Activated naive CD4-positive, alpha-beta T cell treated with anti-CD3 and anti-CD28 coated beads, Interleukin-2, amount 50 U/mL, for 72 hours (primary cell): ENCODE measurements at places on chromosomes 16 and 17. TPM values are rescaled to one million over a fixed set of nuclear protein-coding genes. Genes with fewer than 3 reads are reported as not detected.

DNA sequence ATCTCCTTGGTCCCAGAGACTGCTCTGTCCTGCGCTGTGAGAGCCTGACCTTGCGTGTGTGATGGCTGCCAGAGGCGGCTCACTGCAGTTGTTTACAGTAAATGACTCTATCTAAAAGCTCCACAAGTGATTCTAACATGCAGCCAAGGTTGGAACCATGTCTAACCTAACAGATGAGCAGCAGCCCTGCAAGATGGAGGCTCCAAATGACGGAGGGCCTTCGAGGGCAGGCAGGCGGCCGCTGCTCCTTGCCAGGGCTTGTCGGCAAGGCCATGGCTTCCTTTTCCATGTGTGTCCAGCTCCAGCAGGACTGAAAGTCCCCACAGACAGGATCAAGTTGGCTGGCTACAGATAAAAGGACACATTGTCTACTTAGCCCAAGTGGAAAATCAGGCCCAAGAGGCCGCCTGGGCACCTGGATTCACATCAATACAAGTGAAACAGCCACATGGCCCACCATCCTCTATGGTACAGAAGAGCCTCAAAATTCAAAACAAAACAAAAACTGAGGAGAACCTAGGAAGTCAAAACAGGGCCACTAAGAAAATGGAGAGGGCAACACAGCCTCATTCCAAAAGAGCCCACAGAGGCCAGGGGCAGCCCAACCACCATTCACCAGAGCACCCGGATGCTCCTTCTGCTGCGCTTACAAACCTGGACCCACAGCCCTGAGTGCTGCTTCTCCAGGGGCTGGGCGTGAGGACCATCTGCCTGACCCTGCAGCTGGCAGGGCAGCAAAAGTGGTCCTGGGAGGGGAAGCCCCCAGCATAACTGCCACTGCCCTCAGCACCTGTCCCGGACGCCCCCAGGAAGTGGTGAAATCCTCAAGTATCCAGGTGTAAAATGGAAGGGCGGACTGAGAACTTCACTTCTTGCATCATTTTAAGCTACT lies 65.0 kb downstream of the AMFR start:
- peak; percentile 21 for DNase-seq

DNA sequence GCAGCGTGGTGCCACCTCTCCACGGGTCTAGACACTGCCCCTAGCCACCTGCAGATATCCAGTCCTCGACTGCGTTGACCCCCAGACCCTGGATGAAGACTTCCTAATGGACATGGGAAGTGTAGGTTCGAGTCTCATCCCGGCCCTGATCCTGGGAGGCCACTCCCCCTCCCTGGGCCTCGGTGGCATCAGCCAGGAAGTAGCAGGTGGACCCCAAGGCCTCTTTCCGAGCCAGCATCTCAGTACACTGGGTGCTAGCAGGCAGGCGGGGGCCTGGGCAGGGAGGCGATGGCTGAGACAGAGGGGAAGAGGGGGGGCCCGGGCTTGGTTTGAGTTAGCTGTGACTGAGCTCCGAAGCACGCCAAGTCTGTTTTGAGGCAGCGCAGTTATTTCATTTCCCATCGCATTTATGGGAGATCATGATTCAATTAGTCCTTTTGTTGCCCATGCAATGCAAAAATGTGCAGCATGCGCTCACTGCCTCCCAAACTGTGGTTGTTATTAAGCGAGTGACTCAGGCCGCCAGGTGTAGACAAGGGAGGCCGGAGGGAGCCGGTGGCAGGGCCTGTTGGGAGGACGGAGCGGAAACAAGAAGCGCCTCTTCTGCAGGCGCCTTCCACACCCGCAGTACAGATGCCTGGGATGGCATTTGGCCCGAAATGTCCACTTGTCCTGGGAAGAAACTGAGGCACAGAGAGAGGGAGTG lies 25.3 kb upstream of the ZNF469 start:
- DNase-seq = no peak

GRCh38 chr16:47395733-47396498 lies 64.9 kb downstream of the ITFG1 start:
- DNase-seq = no peak

GRCh38 chr16:49788986-49789385 lies 66.9 kb downstream of the ZNF423 start:
- DNase-seq = no peak

DNA sequence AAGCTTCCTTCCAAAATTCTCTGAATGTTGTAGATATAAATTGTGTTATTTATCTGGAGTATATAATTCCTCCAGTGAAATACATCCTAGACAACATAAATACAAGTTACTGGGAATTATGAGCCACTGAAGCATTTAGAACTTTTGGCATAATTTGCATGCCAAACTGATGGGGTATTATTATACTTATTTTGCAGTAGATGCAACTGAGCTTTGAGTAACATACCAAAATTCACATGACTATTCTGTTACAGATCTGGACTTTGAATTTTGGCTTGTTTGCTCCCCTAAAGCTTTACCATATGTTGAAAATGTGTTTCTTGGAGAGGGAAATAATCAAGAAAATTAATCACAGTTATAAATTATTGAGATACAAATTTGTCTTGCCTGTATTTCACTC lies 372.5 kb downstream of the CDH11 start:
- DNase-seq = no peak

DNA sequence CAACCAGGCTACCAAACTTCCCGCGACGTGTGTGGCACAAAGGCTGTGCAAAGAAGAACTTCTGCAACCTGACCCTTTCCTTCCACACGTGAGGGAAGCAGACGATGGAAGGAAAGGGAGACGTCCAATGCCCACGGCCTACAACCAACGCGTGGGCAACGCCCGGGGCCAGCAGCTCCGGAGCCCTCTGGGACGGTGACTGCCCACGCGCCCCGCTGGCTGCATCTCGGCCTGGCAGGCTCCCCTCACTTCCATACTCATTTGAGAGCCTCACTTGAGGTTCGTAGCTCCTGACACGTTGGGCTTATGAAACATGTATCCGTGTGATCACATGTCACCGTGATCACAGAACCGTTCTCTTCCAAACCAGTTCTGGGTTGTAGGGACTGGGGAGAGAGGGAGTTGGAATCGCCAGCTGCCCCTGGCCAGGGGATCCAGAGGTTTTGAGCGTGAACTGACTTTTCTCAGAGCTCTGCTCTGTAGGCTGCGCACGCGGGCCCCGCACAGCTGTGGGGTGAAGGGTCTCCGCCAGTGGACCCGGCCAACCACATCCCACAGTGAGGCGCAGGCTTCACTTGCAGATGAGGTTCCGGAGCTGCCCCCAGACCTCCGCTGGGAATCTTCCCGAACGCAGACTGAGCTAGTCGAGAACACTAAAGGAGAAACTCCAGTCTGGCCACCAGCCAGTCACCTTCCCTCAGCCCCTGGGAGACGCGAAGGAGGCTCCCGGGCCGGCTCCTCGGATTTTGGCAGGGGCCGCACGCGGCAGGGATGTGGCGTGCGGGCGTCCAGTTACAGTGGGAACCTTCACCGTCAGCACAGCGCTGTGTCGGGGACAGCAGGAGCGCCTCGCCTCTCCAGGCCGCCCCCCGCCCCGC lies 1.0 kb downstream of the LMF1 start:
- no peak for DNase-seq

DNA sequence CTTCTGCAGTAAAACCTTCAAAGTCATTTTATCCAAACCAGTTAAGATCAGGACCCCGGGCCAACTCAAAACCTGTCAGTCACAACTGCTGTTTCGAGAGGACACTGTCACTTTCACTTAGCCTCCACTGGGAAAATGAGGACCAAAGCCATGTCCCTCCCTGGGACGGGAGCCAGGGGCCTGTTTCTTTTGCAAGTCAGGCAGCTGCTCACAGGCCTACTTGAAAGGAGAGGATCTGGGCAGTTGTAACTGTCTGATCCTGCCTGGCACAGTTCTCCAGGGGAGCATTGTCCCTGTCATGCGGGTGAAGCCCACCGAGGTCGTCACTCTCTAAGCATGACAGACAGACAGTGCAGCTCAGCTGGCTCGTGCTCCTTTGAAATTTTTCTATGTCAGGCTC lies 276.2 kb downstream of the NPIPA8 start:
- DNase-seq = no peak

GRCh38 chr17:46028374-46028773 lies 29.3 kb downstream of the STH start:
- no peak for DNase-seq

- DNase-seq = peak; percentile 80
These were observed 1.1 kb downstream of the RAI1 start for GRCh38 chr17:17682293-17682736.

- no peak for DNase-seq
These were observed 23.8 kb downstream of the FAM222B start for GRCh38 chr17:28818819-28819221.

GRCh38 chr16:64311241-64311640 lies 810.6 kb downstream of the CDH11 start:
- no peak for DNase-seq

GRCh38 chr17:43917348-43918025 lies 10.2 kb upstream of the MPP2 start:
- peak; percentile 64 for DNase-seq

- DNase-seq = no peak
These were observed 47.1 kb upstream of the AKTIP start for GRCh38 chr16:53549970-53550690.

DNA sequence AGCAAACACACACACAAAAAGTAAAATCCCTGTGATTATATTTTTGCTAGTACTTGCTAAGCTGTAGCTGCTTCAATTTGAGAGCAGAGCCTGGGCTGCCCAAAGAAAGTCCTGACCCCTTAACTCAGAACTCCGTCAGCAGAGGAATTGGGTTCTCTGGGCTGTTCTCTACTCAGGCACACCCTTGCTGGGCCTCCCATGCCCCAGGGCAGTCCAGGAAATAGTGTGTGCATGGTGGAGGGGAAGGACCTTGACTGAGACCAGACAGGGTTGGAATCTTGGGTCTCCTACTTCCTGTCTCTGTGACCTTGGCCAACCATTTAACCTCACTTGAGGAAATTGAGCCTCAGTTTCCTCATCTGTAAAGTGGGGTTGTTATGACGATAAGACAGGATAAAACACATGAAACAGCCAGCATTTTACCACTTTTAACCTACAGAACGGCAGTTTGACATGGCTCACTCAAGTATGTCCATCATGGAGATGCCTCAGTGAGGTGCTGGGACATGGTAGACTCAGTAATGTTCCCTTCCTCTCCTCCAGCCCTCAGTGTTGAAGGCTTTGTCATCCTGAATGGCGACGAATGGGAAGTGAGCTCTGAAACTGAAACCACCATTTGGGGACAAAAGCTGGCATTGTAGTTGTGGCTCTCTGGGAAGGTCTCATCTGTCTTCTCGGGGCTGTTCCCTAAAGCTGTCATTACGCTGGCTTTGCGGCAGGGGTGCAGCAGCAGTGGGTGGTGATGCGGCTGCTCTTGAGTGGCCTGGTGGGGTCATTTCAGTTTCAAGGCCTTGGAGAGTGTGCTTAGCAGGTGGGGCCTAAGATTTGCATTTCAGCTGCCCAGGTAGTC lies 74.9 kb downstream of the CMIP start:
- no peak for DNase-seq

GRCh38 chr17:73069841-73070240 lies 22.6 kb downstream of the SLC39A11 start:
- no peak for DNase-seq

- no peak for DNase-seq
These were observed 169.5 kb upstream of the ZNF267 start for GRCh38 chr16:31704138-31704537.

- no peak for DNase-seq
These were observed 26.5 kb upstream of the SLC39A11 start for GRCh38 chr17:73118951-73119391.

GRCh38 chr16:86403541-86404163 lies 106.7 kb upstream of the FOXF1 start:
- DNase-seq = no peak

- DNase-seq = peak; percentile 76
These were observed at the start of gene ZDHHC1 for GRCh38 chr16:67415872-67416793. ZDHHC1 (minus strand) TSS chr16:67416477; CDS start chr16:67407775, 8,702 bp downstream.

DNA sequence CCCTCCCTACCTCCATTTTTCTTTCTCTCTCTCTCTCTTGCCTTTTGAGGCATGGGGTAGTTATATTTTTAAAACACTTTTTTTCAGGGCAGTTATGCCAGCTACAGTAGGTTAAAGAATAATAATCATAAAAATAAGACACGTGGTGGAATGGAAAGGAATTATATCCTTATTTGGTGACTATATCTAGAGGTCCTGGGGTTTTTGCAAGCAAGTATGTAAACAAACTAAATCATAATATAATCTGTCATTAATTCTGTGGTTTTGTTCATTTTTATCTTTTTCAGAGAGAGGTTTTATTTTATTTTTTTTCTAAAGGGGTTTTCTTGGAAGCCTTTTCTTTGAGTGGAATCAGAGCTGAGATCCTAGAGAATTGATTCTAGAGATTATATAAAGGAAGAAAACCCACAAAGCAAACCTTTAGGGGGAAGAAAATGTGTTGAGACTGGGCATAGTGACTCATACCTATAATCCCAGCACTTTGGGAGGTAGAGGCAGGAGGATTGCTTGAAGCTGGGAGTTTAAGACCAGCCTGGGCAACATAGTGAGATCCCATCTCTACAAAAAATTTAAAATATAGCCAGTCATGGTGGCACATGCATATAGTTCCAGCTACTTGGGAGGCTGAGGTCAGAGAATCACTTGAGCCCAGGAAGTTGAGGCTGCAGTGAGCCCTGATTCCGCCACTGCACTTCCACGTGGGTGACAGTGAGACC lies 53.2 kb downstream of the NQO1 start:
- no peak for DNase-seq

C17orf78 gene
- not detected for total RNA-seq

GNAO1 gene
- 0.37 TPM for total RNA-seq

MYOCD gene
- total RNA-seq = not detected

KRT16 gene
- not detected for total RNA-seq

CYLD gene
- total RNA-seq = 92.9 TPM

TUBG2 gene
- 23.3 TPM for total RNA-seq

KRT25 gene
- not detected for total RNA-seq

ABI3 gene
- total RNA-seq = 35.3 TPM

HOXB5 gene
- total RNA-seq = not detected

SP6 gene
- 0.23 TPM for total RNA-seq

KRT31 gene
- total RNA-seq = not detected

OTOP2 gene
- not detected for total RNA-seq

CBX8 gene
- total RNA-seq = 1.5 TPM

CACNA1G gene
- total RNA-seq = not detected
